ENCODE measurements at places on chromosomes 11 and 22.

GRCh38 chr22:36881504-36882245 lies 20.9 kb downstream of the NCF4 start:
- DNase-seq = no peak

GRCh38 chr22:41690476-41690875 lies 1.8 kb upstream of the SNU13 start:
- DNase-seq = no peak

- no peak for DNase-seq
Measured at GRCh38 chr11:96520939-96521338, 131.1 kb downstream of the JRKL start.

- DNase-seq = no peak
Measured at GRCh38 chr11:46200537-46201281, 76.8 kb upstream of the CREB3L1 start.

DNA sequence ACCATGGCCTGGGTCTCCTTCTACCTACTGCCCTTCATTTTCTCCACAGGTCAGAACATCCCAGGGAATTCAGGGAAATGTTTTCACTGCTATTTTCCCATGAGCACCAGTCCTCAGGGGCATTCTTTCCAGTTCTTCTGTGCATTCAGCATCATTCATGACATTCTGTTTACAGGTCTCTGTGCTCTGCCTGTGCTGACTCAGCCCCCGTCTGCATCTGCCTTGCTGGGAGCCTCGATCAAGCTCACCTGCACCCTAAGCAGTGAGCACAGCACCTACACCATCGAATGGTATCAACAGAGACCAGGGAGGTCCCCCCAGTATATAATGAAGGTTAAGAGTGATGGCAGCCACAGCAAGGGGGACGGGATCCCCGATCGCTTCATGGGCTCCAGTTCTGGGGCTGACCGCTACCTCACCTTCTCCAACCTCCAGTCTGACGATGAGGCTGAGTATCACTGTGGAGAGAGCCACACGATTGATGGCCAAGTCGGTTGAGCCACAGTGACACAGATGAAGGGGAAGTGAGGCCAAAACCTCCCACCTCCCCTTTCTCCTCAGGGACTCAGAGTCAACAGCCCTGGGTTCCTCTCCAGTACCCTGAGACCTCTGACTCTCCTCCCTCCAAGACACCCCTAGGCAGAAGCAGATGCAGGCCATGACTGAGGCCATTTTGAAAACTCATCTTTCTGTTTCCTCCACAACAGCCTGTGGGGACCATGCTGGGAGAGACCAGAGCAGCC lies 15.9 kb upstream of the IGLL5 start:
- no peak for DNase-seq

DNA sequence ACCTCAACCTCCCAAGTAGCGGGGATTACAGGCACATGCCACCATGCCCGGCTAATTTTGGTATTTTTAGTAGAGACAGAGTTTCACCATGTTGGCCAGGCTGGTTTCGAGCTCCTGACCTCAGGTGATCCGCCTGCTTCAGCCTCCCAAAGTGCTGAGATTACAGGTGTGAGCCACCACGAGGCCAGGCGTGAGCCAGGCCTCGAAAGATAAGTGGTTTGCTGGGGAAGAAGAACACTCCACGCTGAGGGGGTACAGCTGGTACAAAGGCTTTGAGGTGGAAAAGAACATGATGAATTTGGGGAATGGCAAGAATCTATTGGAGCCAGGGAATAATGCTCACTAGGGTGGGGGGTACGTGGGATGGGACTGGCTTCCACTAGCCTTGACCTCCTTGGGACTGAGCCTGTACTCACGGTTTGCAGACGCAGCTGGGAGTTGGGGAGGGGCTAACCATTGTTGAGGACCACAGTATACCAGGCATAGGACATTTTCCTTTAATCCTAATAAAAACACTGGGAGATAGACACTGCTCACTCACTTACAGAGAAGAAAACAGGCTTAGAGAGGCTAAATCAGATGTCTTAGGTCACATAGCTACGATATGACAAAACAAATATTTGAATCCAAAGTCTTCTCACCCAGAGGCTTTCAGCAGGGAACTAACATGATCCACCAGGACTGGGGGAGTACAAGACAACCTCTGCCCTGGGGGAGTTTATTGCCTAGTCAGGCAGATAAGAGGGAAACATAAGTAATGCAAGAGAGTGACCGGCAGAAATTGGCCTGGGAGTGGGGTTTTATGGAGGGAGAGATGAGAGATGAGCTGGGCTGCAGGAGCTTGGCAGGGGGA lies 4.9 kb downstream of the SLCO2B1 start:
- DNase-seq = no peak

DNA sequence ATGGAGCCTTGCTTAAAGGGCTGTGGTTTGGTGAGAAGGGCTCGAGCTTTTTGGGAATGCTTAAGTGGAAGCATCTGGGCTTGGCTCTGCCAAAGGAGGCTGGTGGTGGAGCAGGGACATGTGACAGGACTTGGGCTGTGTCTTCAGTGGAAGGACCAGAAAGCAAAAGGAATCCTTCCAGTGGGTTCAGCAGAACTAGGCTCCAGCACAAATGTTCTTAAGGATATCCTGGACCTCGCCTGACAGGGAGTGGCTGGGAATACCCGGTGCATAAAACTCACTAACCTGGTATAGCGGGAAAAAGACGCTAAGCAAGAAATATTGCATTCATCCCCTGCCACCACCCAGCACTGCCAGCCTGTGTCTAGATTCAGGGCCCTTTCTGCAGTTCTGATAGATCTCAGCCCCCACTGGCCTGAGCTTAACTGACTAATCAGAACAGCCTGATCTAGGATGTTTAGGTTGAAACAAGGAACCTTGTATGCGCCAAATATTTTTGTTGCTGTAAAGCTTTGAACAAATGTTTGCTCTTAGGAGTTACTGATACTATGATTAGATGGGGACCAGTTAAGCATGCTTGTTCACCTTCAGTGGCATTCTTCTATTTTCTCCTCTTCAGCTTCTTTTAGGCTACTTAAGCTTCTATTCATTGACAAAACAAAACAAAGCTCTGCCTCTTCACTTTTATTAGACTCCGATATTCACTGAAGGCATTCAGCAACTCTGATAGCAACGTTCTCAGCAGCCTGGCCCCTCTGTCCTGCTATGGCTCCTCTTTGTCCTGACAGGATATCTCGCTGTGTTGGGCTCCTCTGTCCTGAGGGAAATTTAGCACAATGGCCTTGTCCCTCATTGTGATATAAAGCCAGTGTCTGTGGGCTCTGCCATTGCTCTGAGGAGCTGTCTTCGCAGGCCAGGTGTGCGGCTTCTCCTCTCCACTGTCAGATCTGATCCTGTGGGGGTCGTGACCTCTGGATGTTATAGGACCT lies 25.0 kb downstream of the PPFIBP2 start:
- no peak for DNase-seq

GRCh38 chr22:41001722-41002122 lies 50.5 kb downstream of the RBX1 start:
- DNase-seq = no peak
